Effector memory CD8-positive, alpha-beta T cell (primary cell): ENCODE measurements at places on chromosomes 6 and 20.

GRCh38 chr20:4431446-4431845 is 290.3 kb upstream of the PRND start:
- no peak for DNase-seq

DNA sequence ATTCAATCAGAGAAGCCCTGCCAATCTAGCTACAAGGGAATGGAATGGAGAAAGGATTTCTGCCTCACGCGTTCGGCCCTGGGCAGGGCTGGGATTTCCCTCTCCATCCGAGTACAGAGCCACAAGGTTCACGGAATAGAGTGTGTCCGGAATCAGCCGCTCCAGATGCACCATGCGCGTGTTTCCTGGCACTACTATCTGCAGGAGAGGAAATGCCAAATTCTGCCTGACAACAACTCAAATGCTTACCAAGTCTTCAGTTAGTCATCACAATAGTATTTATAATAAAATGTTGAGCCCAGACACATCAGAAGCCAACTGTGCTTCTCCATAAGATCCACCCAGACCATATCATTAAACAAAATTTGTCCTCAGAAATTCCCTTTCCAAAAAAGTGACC is 75.1 kb downstream of the COL12A1 start:
- no peak for DNase-seq

GRCh38 chr20:15889514-15890256 is 683.6 kb downstream of the KIF16B start:
- DNase-seq: no peak

DNA sequence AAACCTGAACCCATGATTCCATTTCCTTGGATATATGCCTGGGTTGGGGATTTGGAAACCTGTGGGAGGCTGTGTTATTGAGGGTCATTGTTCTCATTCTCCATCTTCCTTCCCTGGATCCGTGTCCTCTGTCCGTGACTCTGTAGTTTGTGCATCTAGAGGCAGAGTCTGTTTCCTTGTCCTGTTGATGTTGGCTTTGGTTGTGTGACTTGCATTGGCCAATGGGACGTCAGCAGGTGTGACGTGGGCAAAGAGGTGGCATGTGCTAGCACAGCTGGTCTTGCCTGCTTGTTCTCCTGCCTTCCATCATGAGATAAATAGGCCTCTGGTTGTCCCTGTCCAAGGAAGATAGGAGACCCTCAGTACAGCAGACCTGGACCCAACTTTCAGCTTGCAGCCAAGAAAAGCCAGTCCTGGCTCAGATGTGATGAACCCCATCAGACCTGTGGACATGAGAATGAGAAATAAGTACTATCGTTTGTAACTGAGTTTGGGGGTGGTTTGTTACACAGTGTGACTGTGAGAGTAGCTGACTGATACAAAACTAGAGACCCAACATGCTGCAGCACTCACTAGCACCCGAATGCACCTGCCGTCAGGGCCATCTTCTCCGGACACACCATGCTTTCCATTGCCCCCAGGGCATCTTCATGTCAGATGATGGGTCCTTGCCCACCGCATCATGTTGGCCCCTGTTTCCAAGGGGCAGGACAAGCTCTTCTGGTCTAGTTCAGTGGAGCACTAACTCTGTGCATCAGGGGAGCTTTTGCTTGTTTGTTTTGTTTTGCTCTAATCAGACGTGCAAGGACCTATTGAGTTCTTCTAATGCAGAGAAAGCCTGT is 195.3 kb upstream of the SULF2 start:
- no peak for DNase-seq

DNA sequence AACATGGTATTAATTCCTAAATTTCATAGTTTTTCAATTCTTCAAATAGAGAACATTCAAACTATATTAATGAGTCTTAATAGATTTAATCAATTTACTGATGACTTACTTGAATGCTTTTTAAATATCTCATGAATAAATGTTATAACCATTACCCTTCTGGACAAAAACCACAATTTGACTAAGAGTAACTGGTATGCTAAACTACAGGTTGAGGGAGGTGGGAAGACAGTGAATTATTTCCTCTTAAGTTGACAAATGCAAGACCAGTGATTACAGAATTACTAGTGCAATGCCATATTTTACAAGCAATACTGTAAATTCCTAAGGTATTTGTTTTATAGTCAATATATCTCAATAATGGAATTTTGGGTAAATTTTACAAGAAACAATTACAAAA is 65.1 kb downstream of the REV3L start:
- no peak for DNase-seq

GRCh38 chr6:117928833-117929232 is 21.8 kb downstream of the SLC35F1 start:
- DNase-seq: no peak

DNA sequence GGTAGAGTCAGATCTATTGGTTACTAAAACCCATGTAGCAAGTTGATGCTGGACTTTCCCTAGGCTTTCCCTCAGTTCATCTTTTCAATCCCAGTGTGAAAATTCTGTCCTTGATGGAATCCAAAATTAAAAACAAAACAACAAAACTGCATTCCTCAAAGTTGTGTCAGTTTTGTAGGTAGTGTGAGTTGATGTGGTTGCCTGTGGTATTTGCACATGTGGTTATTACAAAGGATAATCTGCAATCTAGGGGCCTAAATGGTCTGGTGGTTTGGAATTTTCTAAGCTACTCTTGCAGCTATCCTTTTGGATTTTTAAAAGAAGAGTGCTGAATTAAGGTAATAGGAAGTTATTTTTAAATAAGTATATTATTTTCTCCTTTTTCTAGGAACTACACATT is 132.2 kb upstream of the SCGN start:
- DNase-seq: no peak

DNA sequence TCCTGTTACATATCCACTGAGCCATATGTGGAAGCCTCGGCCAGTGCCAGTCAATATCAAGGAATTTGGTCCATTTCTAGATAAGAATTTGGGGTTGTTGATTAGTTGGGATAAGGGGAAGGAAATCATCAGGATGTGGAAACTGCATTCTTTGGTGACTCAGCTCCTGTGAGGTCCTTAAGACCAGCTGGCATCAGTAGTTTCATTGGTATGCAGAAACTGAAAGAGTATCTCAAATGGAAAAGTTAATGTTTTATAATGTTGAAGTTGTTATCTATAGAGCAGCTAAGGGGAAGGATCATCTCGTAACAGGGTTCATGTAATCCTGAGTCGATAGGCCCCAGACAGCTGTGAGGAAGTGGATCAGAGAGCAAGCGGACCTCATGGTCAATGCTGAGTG is 87.9 kb upstream of the PRND start:
- no peak for DNase-seq

DNA sequence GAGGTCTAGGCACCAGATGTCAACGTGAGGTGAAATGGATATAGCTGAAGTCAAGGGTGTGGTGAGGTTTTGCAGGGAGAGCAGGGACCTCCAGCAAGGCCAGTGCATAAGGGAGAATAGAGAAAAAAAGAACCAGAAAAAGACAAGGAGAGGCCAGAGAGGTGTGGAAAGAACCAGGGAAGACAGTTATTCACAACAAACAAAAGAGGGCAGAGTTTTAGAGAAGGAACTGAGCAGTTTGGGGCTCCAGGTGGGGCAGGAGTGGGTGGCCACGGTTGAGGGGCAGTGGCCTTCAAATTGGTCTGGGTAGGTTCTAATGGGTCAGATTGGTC is 11.6 kb upstream of the NQO2 start:
- DNase-seq: no peak
